Fibroblast of skin of left biceps (primary cell): ENCODE measurements at places on chromosomes 1 and 21.

GRCh38 chr1:32893198-32894018, 7.1 kb downstream of the HPCA start:
- DNase-seq, result no peak

DNA sequence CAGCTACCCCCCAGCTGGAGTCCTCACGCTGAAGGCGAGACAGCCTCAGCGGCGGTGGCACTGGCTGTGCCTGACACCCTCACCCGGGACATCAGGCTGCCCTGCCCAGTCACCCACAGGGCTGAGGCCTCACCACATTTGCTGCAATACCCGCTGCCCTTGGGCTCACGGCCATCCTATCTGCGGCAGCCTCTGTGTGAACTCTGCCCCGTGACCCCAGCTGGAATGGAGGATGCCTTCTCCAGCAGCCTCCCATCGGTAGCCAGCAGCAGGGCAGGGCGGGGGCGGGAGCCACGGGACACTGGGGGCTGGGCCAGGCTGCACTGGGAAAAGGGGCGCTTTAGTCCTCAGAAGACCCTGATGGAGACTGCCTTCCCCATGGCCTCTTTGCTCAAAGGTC, 112.4 kb upstream of the ZBTB40 start:
- DNase-seq, result no peak

DNA sequence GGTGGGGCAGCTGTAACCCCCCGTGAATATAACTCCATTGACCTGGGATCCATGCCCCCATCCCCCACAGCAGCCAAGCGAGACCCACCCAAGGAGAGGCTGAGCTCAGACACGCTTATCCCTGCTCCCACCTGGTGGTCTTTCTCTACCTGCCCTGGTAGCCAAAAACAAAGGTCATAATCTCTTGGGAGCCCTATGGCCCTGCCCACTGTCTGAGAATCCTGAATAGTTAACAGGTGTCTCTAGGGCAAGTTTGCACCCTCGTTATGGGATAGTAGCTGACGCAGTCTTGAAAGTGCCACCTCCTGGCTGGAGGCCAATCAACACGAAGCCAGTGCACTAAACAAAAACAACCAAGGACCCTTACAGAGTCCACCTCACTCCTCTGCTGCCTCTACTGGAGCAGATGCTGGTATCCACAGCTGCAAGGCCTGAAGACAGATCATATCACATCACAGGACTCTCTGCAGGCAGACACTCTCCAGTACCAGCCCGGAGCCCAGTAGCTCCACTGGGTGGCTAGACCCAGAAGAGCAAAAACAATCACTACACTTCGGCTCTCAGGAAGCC, 134.3 kb upstream of the C1orf174 start:
- no peak for DNase-seq

GRCh38 chr1:54774820-54775498, 10.6 kb upstream of the PARS2 start:
- no peak for DNase-seq

DNA sequence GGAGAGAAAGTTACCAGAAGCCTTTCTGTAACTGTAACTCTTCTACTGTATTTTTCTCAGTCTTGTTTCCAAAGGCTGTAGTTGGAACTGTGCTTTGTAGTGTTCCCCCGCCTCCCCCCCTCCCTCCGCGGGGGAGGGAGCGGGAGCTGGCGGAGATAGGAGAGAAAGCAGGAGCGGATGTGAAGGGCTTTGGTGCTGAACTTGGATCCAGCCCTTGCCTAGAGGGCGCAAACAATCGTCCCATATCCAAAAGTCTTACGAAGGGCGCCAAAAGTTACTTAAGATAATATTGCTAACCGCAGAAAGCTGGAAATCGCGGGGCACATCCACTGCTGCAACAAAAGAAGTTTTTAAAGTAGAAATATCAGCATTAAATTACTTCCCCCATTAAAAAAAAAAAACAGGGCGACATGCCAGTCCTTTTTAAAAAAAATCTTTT, 2.4 kb upstream of the NFIA start:
- peak; percentile 67 for DNase-seq

- DNase-seq, result no peak
Observed at GRCh38 chr1:162835157-162835899, 25.6 kb downstream of the CCDC190 start.

DNA sequence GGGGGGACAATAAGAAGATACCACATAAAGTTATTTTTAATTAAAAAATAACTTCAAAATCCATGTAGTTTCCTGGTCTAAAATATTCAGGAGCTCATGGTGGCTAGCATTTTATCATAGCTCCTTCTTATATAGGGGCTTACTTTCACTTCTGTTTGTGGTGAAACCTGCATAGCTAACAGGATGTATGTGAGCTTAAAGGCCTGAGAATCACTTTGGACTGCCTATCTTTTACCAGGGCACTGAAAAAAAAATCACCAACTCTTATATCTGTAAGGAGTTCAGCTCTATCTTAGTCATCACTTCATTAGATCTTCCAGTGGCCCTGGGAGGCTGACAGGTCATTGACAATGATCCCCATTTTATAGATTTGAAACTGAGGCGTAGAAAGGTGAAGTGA, 21.3 kb downstream of the UROD start:
- no peak for DNase-seq

DNA sequence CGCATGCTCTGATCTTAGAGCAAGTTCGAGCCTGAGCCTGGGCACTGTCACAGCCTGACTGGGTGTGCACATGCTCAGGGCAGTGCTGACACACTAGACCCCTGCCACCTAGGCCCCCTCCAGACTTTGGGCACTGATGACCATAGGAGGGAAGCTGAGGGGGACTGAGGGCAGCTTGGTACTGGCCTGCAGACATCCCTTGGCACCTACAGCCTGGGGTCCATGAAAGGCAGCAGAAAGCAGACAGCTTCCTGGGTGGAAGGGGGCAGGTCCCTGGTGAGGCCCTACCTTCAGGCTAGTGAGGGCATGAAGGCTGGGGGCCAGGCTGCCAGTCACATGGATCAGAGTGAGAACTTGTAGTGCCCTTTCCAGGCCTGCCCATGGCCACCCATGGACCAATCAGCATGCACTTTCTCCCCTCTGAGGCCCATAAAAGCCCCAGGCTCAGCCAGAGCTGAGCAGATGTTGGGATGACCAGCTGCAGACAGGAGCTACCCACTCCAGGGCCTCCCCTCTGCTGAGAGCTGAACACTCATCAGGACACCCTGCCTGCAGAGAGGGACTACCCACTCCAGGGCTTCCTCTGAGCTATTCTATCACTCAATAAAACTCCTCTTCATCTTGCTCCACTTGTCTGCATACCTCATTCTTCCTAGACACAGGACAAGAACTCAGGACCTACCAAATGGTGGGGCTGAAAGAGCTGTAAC, 680.8 kb downstream of the MATN1 start:
- no peak for DNase-seq

DNA sequence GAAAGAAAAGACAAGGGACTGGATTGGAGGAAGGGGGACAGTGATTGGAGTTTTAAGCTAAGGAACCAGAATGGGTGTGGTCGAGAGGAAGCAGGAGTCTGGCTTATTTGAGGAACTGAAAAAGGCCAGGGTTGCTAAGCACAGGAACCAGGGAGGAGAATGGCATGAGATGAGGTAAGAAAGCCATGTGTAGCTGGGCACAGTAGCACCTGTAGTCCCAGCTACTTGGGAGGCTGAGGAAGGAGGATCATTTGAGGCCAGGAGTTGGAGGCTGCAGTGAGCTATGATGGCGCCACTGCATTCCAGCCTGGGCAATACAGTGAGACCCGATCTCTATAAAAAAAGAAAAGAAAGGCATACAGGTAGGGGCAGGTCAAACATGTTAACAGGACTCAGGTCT, 8.1 kb upstream of the KHDRBS1 start:
- DNase-seq, result no peak

DNA sequence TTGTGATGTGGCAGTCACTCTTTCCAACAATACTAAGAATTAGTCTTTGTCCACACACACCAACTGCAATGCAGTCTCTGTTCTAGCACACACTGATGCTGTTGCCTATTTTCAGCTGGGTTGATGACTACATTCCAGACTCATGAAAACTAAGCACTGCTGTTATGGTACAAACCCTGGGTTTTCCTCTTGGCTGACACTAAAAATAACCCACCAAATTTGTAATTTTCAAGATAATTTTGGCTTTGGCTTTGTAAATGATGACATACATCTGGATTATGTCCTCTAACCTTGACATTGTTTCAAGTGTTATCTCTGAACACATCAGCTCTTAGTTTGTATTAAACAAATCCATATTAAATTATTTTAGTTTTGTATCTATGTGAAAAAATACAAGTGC, 444.8 kb downstream of the PTPRC start:
- DNase-seq, result peak; percentile 10

GRCh38 chr1:109937738-109938137, 27.1 kb downstream of the CSF1 start:
- DNase-seq, result no peak

- DNase-seq, result no peak
Observed at GRCh38 chr1:36239941-36240637, 15.8 kb downstream of the THRAP3 start.
